Fibroblast of gingiva (primary cell): ENCODE measurements at places on chromosomes 1 and 21.

GRCh38 chr1:237318748-237319147 is 276.8 kb downstream of the RYR2 start:
- DNase-seq, result no peak

- peak; percentile 25 for DNase-seq
These were observed 10.7 kb upstream of the SDC3 start for GRCh38 chr1:30919025-30919881.

GRCh38 chr1:110032327-110032726 is 2.1 kb upstream of the STRIP1 start:
- DNase-seq, result no peak

DNA sequence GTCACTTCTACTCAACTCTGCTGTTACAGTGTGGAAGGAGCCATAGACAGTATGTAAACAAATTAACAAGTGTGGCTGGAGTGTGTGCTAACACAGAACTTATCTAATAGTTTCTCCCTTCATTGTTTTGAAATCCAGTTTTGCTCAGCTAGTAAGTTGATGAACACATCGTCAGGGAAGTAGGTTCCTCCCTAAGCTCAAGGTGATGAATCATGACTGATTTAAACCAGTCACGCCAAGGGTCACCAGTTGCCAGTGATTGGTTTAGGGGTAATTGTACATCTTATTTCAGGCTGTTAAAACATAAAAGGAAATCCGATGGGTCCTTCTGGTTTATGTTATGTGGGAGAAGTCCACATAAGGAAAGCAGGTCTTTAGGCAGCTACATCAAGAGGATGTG is 97.0 kb upstream of the CHODL start:
- no peak for DNase-seq

DNA sequence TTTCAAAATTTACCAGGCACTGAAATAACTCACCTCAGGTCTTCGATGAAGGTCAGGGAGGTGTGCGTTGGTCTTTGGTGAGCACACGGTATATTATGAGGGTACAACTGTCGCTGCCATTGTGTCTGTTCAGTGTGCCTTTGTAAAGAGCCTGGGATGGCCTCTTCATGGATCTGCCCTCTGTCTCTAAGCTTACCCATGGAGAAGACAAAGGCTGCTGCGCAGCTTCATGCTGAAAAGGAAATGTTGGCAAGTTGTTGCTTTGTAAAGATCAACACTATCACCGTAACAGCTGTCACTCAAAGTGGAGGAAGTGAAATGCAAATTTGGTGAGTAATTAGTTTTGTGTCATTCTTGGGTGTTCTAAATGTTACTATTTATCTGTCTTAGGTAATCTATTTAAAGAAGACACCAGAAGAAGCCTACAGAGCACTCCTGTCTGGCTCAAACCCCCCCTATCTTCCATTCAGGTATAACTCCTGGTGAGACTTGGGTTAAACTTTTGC is 71.6 kb downstream of the CDC14A start:
- no peak for DNase-seq

DNA sequence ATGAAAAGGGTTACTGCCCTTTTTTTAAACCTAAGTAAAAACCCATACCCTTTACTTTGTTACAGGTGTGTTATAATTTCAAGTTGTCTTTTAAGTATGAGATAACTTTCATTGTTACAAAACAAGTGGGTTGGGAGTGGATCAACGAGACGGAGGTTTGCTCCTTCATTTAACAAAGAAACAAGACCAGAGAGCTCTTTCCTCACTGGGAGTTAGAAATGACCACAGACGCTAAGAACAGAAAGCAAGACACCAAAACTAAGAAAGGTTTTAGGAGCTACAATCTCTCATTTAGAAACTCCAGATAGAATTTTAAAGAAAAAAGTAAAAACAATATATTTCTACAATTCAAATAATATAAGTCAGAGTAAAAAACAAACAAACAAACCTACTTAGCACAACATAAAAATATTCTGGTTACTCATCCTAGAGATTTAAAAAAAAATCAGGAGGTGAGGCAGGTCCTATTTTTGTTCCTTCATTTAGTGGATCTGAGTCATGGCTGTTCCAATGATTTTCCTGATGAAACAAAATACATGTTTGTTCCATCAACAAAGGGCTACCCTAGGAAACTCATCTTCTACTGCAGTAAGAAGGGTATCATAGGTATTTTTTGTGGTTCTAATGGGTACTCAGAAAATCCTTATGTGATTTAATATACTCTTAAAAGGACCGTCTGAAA is 33.0 kb downstream of the APP start:
- DNase-seq, result peak; percentile 16

GRCh38 chr1:185998391-185998790 is 264.2 kb downstream of the HMCN1 start:
- DNase-seq, result no peak

GRCh38 chr1:7250597-7251453 is 465.6 kb downstream of the CAMTA1 start:
- DNase-seq, result no peak

- DNase-seq, result no peak
These were observed 35.1 kb downstream of the RXRG start for GRCh38 chr1:165409657-165410358.

DNA sequence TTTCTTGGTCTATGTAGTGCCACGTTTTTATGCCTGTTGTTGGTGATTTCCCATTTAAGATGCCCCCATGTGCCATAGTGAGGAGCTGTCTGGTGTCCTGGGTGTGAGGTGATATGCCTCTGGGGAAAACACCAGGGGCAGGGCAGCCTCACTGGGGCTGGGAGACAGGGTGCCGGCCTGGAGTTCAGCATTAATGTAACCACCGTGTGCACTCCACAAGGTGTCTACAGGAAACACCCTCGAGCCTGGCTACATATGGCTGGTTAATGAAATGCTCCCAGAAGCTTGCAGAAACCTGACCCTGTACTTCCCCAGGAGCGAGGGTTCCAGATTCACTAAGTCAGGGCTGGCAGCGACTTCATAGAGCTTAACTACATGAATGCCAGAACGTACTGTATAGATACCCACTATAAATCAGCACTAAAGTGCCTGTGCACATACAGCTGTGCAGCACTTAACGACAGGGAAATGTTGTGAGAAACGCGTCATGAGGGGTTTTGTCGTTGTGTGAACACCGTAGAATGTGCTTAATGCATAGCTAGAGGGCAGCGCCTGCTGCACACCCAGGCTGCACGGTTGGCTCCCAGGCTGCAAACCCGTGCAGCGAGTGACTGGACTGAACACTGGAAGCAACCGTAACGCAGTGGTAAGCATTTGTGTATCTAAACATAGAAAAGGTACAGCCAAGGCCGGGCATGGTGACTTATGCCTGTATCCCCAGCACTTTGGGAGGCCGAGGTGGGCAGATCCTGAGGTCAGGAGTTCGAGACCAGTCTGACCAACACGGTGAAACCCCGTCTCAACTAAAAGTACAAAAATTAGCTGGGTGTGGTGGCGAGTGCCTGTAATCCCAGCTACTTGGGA is 10.4 kb downstream of the TFF2 start:
- no peak for DNase-seq

DNA sequence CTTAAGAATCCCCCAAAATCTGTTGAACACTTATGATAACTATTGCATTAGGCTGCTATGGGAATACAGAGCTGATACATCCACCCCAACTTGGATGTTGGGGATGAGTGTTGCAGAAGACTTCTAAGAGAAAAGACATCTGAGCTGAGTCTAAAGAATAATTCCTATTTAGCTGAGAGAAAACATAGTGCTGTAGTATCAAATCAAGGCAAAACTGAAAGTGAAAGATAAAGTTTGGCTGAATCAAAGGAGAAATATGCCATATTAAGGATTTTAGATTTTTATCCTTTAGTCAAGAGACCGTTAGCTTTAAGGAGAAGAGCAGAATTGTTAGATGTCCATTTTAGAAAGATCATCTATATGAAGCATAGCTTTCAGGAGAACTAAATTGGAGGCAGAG is 726.9 kb upstream of the PTBP2 start:
- no peak for DNase-seq

- peak; percentile 56 for DNase-seq
These were observed 53.6 kb upstream of the DIRAS3 start for GRCh38 chr1:68103884-68104554.

DNA sequence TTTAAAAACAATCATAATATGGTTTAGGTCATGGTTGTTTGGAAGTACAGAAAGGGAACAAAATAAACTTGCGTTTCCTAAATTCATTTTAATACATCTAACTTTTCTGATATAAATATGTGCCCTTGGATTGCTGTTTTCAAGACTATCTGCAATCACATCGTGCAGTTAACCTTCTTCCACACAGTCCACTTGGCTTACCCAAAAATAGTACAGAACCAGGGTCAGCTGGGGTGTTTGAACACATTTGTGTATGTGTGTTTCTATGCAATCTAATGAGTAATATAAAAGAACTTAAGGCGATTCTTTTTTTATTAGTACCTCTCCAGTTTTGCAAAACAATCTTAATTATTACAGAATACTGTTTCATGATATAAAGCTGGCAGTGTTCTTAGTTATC is 19.9 kb downstream of the SAMSN1 start:
- DNase-seq, result no peak

- DNase-seq, result no peak
These were observed 5.2 kb downstream of the HES3 start for GRCh38 chr1:6248932-6249738.

GRCh38 chr1:155170101-155170785 is 2.9 kb downstream of the KRTCAP2 start:
- DNase-seq, result no peak

DNA sequence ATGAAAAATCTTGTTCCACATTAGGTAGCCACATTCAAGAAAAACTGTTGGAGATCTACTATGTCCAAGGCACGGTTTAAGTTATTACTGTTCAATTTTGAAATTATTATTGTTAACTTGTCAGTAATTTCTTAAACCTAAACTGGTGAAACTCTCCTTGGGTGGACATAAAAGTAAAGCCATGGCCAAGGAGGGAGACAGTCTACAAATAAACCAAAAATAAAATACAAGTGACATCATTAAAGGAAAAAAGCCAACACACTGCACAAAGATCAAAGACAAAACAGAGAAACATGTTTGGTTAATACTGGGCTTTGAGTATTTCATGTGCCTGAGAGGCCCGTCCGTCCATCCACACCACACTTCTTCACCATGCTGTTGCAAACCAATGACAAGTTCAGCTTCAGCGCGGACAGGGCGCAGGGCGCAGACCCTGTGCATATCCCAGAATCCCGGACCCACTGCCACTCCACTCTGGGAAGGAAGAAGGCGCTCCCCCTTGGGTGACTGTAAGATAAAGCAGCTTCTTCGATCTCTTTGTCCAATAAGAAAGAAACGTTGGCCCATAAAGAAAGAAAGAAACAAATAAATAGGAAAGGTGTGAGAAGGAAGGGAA is 918 bp upstream of the RASAL2 start:
- no peak for DNase-seq

DNA sequence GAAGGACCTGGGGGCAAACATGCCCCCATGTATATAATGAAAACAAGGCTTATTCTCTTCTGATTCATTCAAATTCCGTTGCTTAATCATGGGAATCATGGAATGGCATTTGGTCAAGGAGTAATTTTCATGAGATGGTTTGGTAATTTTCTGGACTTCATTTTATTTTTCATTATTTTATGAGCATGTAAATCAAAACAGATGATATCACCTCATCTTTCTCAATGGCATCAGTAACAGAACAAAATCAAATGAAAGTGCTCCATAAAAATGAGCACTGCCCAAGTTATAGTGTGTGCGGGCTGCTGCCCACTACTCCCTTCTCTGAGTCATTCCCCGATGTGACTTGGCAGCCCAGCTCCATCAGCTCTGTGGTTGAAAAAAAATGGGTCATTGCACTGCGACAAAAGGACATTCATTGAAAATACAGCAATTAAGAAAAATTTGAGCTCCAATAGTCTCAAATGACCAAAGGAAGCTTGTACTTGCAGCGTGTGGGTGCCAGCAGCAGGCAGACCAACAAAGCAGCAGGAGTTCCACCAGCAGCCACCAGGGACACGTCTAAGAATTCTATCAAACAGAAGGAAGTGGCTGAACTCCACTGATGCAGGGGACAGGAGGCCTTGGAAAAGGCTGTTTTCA is 84.3 kb upstream of the VAV3 start:
- DNase-seq, result peak; percentile 68

- peak; percentile 58 for DNase-seq
These were observed 146.1 kb upstream of the VANGL1 start for GRCh38 chr1:115495625-115496024.

DNA sequence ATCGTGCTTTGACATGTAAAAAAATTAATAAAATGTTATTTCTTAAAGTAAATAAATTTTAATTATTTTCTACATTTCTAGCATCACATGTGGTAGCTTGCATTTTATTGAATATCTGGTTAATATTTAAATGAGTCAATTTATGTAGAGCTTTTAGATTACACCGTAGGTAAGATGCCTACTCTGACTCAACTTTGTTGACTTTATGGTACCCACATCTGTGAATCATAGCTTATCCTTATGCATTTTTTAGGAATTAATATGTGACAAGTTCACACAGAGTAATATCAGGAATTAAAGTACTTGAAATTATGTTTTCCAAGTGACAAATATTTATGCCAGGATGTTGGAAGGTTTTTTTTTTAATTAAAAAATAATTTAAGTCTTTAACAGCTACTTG is 120.7 kb downstream of the LEPR start:
- DNase-seq, result no peak

GRCh38 chr1:47574451-47575165 is 136.8 kb downstream of the FOXD2 start:
- no peak for DNase-seq

- no peak for DNase-seq
These were observed 55.7 kb downstream of the IRF2BP2 start for GRCh38 chr1:234554218-234554697.

- no peak for DNase-seq
These were observed 45.9 kb downstream of the DUSP10 start for GRCh38 chr1:221696027-221696426.

GRCh38 chr1:211965108-211965805 is 70.1 kb downstream of the INTS7 start:
- DNase-seq, result no peak

DNA sequence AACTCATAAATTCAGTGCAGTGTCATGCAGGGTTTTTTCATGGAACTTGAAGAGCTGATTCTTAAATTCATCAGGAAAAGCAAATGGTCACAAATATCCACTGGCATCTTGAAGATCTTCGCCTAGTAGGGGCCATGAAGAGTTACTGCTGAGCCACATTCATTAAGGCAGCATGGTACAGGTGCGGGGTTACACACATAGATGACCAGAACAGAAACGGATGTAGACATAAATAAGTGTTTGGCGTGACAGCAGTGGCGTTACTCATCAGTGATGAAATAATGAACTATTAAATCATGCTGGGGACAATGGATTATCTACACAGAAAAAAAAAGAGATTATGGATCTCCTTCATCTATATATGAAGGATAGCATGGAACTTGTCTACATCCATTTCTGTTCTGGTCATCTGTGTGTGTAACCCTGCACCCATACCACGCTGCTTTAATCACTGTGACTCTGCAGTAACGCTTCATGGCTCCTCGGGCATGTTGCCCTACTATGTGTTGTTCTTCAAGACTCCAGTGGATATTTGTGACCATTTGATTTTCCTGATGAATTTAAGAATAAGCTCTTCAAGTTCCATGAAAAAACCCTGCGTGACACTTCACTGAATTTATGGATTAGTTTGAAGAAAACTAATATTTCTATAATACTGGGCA is 161.3 kb downstream of the GALNT2 start:
- DNase-seq, result no peak

- DNase-seq, result peak; percentile 86
These were observed 42.3 kb downstream of the STYXL2 start for GRCh38 chr1:167136191-167136614.
